ENCODE measurements at places on chromosomes 7 and 10. TPM values are rescaled to one million over a fixed set of nuclear protein-coding genes. Genes with fewer than 3 reads are reported as not detected.

- peak; percentile 40 for DNase-seq
Measured at GRCh38 chr7:105916603-105917002, 40.2 kb upstream of the ATXN7L1 start.

DNA sequence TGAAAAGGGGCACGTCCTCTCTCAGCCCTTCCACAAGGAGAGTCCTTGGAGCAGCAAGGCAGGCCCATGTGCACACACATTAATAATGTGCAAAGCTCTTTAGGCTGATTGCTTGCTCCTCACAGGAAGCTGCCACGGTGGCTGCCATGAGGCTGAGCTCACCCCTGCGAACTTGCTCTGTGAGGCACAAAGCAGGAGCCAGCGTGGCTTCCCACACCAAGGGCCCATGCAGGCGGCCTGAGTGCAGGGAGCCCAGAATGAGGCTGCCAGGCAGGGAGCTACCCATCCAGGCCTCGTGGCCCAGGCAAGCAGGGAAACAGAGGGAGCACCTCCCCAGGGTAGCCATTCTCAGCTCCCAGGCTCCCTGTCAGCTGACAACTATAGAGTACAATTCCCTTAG, 242.9 kb downstream of the GRID1 start:
- no peak for DNase-seq

GRCh38 chr10:125984346-125984745, 88.0 kb downstream of the FANK1 start:
- DNase-seq: no peak

GRCh38 chr7:134565643-134566136, 16.8 kb downstream of the AKR1B15 start:
- no peak for DNase-seq

DNA sequence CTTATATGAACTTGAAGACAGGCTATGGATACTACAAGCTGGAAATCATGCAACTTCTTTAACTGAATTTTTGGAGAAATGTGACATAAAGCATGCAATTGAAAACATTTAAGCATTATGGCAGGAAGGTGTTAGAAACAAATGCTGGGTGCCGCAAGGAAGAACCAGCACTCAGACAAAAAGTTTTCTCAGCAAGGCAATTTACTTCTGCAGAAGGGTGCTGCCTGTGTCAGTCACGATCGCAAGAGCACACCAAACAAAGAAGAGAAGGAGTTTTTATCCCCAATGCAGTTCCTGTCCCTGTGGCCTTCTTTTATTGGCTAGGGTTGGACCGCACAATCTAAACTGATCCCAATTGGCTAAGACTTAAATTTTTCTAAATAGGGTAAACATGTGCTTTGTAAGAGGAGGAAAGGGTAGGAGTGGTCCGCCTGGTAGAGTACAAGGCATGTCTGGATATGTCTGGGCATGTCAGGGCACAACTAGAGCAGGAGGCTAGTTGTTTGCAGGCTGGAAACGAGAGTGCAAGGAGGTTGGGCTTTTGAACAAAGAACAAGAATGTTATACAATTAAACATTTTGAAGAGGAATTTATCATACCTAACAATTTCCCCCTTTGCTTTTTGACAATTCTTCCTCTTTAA, 109.6 kb upstream of the FAM3C start:
- DNase-seq: peak; percentile 20

GRCh38 chr10:96417441-96417840, 58.6 kb upstream of the OPALIN start:
- peak; percentile 15 for DNase-seq

DNA sequence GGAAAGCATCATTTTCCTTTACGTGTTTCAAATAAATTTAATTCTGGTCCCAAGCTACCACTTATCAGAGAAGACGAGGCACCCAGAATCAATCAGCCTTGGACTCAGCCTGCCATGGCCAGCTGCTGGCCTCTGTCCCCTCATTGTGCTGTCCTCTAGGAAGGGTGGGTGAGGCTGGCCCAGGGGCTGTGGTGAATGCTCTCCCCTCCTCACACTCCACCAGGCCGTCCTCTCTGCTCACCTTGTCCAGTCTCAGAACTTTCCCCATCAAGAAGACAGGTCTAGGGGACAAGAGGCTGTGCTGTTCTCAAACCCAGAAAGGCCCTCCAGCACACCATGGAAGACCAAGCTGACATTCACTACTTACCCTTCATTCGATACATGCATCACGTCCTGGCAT, 36.4 kb downstream of the CXCL12 start:
- no peak for DNase-seq

Gene SHTN1
- 3.9 TPM for total RNA-seq

GRCh38 chr10:125451319-125451718, 231.6 kb downstream of the TEX36 start:
- DNase-seq: no peak

Gene CLRN3
- total RNA-seq: not detected

- no peak for DNase-seq
Measured at GRCh38 chr10:89428877-89429276, 14.5 kb downstream of the IFIT5 start.

- DNase-seq: peak; percentile 5
Measured at GRCh38 chr10:98694014-98694413, 247.3 kb upstream of the HPS1 start.

All from HT1080 (cell line).